ENCODE measurements at places on chromosomes 5 and 9. TPM values are rescaled to one million over a fixed set of nuclear protein-coding genes. Genes with fewer than 3 reads are reported as not detected.
A peak's percentile ranks its signal among the peaks of the same experiment; 100 is the strongest.

Gene DEPDC1B
- total RNA-seq = 29.1 TPM

Gene GDA
- 13.4 TPM for total RNA-seq

Gene FBXL7
- 3.8 TPM for total RNA-seq

Gene WWC1
- total RNA-seq = 183 TPM

Gene PCDHA4
- 10.7 TPM for total RNA-seq

Gene C7
- total RNA-seq = 18.9 TPM

Gene PGM5
- 5.8 TPM for total RNA-seq

DNA sequence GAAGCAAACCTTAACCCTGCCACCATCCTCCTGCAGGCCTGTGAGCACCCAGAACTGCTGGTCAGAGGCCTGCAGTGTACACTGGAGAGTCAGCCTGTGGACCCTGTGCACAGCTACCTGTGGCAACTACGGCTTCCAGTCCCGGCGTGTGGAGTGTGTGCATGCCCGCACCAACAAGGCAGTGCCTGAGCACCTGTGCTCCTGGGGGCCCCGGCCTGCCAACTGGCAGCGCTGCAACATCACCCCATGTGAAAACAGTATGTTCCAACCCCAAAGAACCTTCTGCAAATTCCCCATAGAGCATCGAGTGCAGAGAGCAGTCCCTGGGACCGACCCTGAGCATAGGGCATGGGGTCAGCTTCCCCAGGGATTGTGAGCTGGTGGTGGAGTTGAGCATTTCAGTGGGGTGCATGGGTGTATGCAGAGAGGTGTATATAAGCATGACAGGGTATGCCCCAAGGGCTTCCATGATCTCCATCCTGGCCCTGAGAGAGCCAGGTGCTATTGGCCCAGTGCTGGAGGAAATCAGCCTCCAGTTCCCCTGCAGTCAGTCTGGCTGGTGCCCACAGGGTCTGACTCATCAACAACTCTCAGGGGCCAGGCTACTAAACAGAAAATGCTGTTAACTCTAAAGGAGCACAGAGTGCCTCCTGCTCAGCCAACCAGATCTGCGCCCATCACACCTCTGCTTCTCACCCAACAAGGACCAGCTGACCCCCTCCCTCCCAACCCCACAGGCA lies 126.2 kb downstream of the SAXO1 start:
- DNase-seq = no peak

DNA sequence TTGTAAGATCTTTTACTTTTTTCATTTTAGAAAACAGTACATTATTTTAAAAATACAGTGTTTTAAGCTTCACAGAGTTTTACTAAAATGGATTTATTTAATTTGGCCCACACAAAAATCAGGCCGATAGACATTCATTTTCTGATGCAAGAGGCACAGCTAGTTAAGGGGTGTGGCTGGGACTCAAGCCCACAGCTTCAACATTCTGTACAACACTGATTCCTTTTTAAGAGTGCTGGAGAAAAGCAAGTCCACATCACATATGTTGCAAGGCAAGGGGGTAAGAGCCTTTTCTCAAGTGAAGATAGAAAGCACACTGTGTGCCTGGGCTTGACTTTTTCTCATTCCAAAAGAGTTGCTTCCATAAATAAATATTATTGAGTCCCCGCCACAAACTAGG lies 195.9 kb downstream of the RFK start:
- DNase-seq = no peak

DNA sequence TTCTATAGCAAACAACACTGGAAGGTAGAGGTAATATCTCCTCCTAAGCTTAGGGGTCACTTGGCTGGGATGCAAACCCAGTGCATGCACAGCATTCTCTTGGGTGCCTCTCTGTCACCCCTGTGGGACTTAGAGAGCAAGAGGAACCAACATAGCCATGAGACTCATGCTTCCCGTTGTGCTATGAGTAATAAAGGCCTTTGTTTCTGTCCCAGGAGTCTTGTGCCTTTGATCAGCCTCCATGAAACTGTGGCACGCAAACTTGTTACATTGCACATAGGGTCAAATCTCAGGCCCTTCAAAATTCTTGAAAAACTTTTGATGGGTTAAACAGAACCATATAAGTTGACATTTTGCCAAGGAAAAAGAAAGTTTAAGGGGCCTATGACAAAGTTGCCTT lies 272.8 kb downstream of the TAF11L14 start:
- DNase-seq = no peak

DNA sequence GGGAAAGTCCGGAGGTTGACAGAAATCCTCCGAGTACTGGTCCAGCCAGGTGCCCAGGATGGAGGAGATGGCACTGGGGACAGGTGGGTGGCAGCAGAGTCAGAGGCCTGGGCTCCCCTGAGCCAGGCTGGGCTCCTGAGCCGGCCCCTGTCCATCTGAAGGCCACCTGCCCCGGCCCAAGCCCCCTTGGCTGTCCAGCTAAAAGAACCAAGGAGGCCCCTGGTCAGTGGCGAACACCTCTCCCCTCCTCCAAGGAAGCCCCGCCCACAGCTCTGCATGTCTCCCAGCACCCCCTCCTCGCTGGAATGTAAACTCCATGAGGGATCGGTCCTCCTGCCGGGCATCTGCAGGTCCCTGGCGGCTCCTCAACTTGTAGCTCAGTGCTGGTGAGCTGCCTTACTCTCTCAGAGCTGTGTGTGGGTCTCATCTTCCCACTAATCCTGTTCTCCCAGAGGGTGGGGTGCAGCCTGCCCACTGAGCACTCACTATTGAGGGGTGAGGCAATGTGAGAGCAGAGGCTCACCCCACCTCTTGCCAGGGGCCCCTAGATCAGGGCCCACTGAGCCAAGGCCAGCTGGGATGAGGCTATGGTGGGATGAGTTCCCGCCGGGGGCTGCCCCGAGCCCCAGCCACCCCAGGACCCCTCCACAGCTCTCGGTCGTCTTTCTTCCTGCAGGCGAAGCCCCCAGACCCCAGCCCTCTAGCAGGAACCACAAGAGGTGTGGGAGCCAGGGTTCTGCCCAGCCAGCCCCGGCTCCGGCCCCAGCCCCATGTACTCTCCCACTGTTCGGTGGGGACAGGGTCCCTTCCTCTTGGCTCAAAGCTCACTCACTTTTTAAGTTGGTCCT lies 12.0 kb downstream of the RALGDS start:
- DNase-seq = no peak

DNA sequence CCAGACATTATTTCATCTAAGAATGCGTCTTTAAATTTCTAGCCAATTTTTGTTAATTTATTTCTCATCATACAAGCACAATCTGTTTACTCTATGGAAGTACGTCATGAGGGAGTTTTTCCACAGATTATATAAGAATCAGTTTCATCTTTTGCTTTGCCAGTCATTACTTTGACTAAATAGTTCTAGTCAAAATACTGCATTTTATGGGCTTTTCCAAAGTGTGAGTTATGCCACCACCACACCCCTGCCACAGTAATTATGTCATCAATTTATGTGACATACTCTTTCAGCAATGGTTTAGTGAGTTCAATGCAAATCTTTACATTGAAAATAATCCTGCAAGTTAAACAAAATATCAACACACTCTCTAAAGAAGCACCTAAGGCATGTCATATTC lies 2.0 kb downstream of the RIMOC1 start:
- no peak for DNase-seq

- no peak for DNase-seq
Measured at GRCh38 chr5:89421035-89421434, 538.1 kb upstream of the MEF2C start.

GRCh38 chr9:35741740-35742139 lies 7.3 kb downstream of the GBA2 start:
- no peak for DNase-seq

- no peak for DNase-seq
Measured at GRCh38 chr5:122982376-122982775, 54.1 kb downstream of the PPIC start.

DNA sequence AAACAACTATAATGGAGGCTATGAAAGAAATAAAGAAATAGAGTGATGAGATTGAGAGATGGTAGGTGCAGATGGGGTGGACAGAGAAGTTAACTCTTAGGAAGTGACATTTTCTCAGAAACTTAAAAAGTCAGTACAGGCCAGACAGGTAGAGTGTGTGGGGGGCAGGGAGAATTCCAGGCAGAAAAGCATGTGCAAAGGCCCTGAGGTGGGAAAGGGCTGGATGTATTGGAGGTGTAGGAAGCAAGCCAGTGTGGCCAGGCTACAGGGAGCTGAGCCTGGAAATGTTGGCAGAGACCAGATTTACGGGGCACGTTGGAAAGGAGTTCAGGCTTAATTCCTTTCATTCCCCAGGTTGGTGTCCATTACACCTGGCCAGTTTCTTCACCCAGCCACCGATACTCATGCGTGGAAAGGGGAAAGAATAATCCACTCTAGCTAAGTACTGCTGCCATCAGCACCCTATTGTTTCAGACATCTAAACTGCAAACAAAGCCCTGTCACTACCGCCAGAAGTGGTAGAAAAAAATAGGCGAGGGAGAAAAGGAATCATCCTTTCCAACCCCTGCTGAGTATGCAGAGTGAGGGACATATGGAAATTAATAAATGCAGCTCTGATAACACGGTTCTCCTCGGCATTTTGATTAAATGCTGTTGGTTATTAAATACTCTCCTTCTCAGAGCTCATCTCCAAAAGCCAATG lies 116.8 kb upstream of the GPR151 start:
- no peak for DNase-seq

DNA sequence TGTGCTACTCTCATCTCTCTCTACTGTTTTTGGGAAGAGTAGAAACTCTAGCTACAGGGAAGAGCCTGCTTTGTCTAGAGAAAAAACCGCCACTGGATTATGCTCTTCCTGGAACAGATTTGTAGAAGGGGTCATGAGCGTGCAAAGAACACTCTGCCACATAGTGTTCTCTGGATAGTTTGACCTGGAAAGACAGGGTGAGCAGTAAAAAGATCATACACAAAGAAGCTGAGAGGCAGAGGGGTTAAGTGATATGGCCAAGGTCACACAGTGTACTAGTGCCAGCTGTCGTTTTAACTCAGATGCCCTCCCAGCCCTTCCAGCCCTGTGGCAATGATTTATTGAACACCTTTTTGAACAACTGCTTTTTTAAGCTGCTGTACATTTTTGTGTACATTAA lies 182.2 kb downstream of the NNT start:
- DNase-seq = no peak

- DNase-seq = no peak
Measured at GRCh38 chr5:175223291-175223690, 220.7 kb downstream of the DRD1 start.

DNA sequence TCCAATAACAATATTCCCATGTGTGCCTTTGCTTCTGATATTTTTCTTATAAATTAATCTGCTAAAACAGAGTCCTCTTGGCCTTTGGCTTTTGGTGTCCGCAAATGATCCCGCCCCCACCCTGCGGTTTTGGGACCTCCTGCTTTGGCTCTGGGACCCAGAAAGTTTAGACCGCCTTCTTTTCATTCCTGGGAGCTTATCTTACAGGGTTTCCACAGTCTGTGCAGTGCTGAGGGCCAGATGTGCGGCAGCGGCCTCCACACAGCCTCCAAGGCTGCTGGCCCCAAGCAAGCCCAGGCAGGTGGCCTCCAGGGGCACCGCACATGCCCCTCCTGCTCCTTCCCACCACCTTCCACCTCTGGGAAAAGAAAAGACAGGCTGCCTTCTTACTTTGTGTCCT lies 191.5 kb downstream of the ERCC6L2 start:
- no peak for DNase-seq

GRCh38 chr5:95892784-95893354 lies 68.8 kb downstream of the ELL2 start:
- DNase-seq = no peak

- DNase-seq = peak; percentile 88
Measured at GRCh38 chr5:126600631-126601511, at the start of gene PHAX. TSS of gene PHAX (plus strand) at chr5:126600947. CDS start at chr5:126600963, 16 bp downstream.

DNA sequence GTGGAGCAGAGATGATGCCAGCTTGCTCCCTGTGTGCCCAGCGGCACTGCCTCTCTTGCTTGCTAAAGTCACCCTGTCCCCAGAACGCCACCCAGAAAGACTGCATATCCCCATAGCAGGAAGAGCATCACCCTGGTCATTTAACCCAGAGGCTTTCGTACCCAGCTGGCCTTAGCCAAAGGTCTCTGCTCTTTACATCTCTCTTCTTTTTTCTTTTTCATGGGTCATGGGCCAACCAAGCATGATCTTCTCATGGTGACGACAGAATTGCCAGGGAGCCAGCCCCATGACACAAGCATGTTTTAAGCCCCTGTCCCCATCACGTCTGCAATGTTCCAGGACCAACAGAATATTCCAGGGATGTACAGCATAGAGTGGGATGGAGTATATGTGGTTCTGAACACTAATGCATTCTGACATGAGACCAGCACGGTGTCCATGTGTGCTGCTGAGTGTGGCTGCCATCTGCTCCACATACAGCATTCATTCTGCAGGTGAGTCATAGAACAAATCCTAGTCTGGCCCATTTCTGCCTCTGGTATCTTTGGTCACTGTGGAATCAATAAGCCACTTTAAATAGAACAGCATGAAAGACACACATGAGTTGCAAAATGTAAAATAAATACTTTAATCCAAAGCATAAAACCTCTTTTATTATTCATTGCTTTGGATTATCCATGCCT lies 203.0 kb downstream of the MED10 start:
- no peak for DNase-seq

- no peak for DNase-seq
Measured at GRCh38 chr9:16442622-16443021, 427.8 kb downstream of the BNC2 start.

GRCh38 chr9:128505414-128505765 lies 871 bp downstream of the GLE1 start:
- DNase-seq = no peak

DNA sequence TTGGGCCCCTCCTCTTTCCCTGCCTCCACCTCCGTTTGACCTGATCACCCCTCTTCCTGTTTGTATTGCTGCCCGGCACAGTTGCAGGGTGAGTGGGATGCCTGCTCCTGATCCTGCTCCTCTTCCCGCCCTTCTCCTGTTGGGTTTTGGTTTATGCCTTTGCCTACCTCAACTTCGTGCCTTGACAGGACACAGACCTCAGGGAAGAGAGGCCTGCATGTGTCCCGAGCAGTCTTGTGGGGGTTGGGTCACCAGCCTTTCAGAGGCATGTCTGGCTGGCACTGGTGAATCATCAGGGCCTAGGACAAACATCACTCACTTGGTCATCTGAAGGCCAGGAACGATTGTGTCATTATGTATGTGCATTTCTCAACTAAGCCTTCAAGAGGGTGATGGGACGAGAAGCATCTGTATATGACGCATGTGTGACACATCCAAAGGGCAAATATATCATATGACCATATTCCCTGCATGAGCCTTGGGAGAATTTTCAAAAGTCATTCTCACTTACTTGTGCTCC lies 56.9 kb downstream of the NPR3 start:
- DNase-seq = no peak

DNA sequence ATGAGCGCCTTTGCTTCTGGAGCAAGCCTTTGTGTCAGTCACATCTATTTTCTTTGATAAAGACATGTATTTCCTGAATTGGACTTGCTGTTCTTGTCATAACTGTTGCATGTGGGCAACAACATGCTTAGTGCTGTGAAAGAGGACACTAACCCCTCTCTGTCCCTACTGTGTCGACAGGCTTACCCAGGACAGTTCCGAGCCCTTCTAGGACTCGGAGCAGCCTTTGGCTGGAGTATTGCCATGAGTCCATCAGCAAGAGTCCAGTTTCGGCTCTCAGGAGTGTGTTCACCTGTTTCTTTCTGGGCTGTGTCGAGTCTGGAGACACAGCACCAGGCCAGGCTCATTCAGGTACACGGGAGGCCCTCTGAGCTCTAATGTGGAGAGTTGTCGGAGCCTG lies 36.1 kb upstream of the PHF2 start:
- DNase-seq = no peak

Measured in type B pancreatic cell (in vitro differentiated cells).